ENCODE measurements at places on chromosomes 7 and 10. TPM values are rescaled to one million over a fixed set of nuclear protein-coding genes. Genes with fewer than 3 reads are reported as not detected.

The ZNF33A gene
- total RNA-seq, result 21.9 TPM

The USP6NL gene
- total RNA-seq, result 11.2 TPM

The AKR1C8 gene
- total RNA-seq, result not detected

The CFAP70 gene
- 1.6 TPM for total RNA-seq

The MPP7 gene
- 37.1 TPM for total RNA-seq

The HDAC9 gene
- 42.3 TPM for total RNA-seq

DNA sequence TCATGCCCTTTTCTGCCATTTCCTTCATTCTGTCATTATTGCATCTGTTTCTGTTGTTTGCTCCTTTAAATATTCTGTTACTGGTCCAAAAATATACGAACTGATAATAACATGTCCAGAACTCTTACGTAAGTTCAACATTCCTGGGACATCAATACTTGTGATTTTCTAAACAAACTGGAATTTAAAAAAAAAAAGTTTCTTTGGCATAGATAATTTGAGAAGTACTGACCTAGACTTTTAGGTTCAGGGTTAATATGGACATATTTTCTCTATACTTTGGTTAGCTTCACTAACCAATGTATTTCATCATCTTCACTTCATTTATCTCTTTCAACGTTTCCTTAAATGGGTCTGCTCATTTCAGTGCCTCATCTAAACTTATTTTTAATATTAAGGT, 147.3 kb downstream of the JMJD1C start:
- DNase-seq, result no peak

GRCh38 chr7:5282543-5283316, at the start of gene SLC29A4:
Gene SLC29A4, plus strand, starts transcription at chr7:5282943. Its CDS starts 4,874 bp downstream, at chr7:5287817.
- DNase-seq, result no peak

- DNase-seq, result no peak
Observed at GRCh38 chr7:30977896-30978564, 14.3 kb downstream of the GHRHR start.

- no peak for DNase-seq
Observed at GRCh38 chr7:150610233-150610632, 22.0 kb downstream of the GIMAP6 start.

DNA sequence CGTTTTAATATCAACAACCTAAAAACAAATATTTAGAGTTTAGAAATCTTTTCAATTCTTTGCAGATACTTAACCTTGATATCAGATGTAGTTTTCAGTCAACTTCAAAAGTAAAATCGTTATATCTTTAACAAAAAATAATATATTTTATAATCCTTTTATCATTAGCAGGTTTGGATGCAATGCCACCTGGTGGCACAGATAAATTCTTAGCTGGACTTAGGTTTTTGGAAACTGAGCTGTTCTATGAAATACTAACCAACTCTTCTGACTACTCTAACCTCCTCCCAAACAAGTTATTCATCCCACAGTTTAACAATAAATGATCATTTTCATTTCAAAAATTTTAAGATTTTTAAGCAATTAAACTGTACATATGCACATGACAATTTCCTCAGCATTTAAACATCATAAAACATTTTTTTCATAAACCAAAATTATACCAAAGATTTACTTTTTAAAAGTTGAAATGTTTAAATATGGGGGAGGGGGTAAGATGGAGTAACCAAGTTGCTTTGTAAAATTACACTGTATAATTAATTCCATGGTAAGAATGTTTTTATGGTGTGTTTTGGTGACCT, 56.9 kb downstream of the HIBADH start:
- no peak for DNase-seq

- no peak for DNase-seq
Observed at GRCh38 chr7:44378744-44379143, 53.4 kb upstream of the CAMK2B start.

- no peak for DNase-seq
Observed at GRCh38 chr7:129969881-129970446, 17.2 kb upstream of the UBE2H start.

GRCh38 chr7:68676813-68677535, 921.3 kb upstream of the AUTS2 start:
- no peak for DNase-seq

DNA sequence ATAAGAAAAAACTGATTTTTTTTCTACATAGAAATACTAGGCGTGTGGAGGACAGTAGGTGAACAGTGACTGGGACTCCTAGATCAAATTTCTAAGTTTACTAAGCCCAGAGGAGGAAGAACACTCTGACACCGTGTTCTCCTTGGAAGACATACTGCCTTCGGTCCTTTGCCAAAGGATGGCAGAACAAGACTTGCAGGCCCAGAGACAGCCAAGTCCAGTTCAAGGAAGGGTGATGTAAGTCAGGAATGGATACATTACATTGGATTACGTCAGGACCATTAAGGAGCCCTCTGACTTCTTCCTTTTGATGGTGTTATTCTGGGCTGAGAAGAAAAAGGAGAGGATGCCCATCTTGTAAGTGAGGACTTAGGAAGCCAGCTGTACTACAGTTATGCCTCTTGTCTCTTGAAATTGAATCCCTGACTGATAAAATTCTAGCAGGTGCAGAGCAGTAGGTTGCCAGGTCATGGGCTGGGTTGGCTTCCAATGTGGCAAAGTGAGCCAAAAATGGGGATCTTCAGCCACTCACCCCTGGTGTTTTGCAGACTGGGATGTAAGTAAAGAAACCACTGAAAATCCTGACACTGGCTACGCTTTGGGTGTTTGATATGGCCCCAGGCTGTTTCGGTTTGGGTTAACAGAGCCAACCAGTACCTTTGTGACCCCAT, 45.1 kb downstream of the RELN start:
- no peak for DNase-seq

Measured in posterior vena cava (tissue), 2 donors.